CD8-positive, alpha-beta T cell (primary cell): ENCODE measurements at places on chromosomes 3 and 15.

- DNase-seq: no peak
Observed at GRCh38 chr3:104547031-104547430, 819.7 kb upstream of the ALCAM start.

DNA sequence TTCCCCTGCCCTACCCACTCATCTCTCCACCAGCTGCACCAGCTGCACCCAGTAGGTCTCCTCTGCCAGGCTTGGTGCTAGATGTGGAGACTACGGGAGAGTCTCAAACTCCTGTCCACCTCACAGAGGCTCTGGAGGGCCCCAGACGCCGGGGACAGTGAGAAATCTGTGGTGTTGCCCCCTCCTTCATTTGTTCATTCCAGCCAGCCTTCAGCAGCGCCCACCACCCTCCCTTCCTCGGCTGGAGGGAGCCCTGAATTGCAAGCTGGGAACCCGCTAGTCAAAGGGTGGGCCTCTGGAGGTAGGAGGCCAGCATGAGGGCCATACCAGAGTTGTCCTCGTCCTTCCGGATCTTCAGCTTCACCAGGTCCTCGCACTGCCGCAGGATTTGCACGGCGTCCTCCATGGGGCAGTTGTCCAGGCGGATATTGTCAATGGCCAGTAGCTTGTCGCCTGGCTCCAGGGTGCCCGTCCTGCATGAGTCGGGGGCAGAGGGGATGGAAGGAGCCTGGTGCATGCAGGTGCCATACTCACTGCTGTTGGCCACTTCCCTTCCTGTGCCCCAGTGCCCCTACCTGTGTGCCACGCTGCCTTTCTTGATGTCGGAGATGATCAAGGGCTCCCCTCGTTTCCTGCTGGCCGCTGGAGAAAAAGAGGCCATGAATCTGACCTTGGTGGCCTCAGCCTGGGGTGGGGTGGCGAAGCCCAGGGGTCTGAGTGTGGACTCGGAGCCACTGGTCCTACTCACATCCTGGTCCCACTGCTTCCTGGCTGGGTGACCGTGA lies 29.1 kb downstream of the GRIP2 start:
- DNase-seq: no peak

DNA sequence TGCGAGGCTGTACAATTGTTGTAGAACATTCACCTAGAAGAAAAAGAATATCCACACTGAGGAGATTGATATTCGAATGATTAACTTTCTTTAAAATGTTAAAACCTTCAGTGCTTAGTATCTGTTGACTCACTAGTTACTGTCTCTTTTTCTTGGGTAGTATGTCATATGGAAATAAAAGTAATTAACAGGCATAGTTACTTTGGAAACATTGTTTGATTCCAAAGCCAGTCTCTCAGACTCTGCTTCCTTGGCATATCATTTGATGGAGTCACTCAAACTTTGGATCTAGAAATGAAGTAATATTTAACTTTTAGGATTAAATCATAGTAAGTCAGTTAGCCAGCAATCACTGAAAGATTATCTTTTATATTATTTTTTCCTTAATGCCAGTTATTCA lies 63.4 kb downstream of the MAP2K5 start:
- no peak for DNase-seq

DNA sequence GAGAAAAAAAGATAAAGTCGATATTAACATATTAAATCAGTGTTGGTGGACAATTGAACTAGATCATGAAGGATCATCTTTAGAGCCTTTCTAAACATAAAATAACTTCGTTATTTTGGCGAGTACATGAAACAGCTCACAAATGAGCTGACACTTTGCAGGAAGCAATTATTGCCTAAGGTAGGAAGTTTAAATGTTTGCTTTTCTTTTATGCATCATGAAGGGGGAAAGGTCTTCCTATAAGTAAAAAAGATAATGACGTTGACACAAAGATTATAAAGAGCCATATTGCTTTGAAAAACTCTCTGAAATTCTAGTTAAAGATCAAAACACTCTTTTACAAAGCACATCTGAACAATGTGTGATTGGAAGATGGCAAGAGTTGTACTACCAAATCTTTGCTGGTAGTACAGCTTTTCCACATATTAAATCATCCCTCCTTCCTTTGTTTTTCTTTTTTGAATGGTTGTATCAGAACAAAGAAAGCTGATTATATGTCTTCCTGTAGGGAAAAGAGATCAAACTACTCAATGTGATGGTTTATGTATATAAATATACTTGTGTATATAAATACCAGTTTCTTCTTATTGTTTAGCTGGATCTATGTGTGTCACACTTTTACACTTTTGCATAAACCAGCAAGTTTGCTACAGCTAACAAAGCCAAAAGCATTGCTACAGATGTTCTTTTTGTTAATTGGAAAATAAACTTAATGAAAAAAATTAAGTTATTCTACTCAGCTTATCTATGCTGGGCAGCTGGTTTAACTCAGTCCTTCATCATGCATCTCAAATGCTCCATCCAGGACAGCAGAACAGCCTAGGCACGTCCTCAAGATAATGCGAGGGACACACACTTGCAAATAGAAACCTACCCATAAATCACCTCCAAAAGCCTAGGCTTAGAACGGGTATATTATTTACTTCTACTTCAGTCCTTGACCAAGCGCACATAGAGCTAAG lies 850.8 kb upstream of the ROBO1 start:
- DNase-seq: no peak

GRCh38 chr3:4417449-4417848 lies 49.6 kb downstream of the SUMF1 start:
- DNase-seq: no peak

- DNase-seq: no peak
Observed at GRCh38 chr3:128818186-128818787, 61.1 kb upstream of the ACAD9 start.

DNA sequence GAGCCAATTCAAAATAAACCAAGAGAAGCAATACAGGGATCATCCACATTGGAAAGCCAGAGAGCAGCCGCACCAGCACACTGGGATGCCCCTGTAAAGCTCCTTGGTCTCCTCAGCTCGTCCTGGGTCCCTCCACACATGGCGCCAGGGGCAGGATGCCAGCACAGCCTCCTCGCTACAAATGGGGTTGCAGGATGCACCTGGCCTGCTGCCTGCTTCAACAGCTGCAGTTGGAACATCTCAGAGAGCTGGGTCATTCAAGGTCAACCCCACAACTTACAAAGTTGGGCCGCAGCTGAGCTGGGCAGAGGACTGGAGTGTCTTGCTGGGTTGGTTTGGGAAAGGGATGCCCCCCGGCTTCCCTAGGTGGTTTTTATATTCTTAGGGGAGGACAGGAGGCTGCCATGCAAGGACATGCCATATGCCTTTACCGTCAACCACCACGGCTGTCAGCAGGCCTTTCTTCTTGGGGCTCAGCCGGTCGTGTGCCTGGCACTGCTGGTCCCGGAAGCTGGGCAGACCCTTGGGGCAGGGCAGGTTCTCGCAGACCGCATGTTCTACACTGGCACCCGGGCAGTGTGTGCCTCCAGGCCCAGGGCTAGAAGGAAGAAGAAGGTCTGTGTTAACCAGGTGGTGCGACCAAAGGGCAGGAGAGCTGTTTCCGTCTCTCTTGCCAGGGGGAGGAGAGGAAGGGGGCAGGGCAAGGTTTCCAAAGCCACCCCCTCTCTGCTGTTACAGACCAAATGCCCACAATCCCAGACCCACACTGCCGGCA lies 225.2 kb downstream of the ADAMTS17 start:
- DNase-seq: no peak

GRCh38 chr15:95988574-95988887 lies 342.0 kb upstream of the NR2F2 start:
- DNase-seq: no peak

- no peak for DNase-seq
Observed at GRCh38 chr3:71809321-71810026, 24.5 kb upstream of the PROK2 start.

DNA sequence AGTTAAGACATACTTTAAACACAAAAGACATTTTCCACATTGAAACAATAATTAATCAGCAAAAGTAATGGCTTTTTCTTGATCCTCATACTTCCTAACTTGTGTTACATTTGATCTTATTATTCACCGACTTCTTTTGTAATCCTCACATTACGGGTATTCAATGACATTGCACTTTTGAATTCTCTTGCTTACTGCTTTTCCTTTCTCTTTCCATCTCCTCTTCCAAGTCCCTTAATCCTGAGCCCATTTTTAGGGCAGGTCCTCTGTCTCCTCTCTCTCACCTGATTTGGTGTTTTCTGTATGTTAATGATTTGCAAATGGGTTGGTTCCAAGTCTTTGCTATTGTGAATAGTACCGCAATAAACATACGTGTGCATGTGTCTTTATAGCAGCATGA lies 48.5 kb upstream of the RAP2B start:
- DNase-seq: no peak

DNA sequence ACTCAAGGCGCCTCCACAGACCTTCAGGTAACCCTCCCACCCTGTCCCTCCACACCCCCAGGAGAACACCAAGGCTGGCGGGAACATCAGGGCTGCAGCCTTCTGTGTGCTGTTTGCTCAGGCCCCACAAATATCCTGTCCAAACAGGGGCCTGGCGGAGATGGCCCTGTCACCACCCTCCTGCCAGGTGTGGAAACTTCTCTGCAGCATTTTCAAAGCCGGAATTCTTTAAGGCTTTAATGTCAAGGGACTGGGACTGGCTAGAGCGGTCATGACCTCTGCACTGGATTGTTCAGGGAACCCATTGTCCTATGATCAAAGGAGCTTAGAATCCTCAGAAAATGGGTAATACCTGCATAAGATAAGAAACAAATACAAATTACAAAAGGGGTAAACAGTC lies 46.6 kb downstream of the FBLN2 start:
- DNase-seq: no peak

- DNase-seq: no peak
Observed at GRCh38 chr3:72234391-72234790, 449.4 kb upstream of the PROK2 start.

- DNase-seq: no peak
Observed at GRCh38 chr3:186605078-186605477, 7.8 kb upstream of the AHSG start.

GRCh38 chr3:49172551-49173041 lies 1.2 kb downstream of the KLHDC8B start:
- no peak for DNase-seq

DNA sequence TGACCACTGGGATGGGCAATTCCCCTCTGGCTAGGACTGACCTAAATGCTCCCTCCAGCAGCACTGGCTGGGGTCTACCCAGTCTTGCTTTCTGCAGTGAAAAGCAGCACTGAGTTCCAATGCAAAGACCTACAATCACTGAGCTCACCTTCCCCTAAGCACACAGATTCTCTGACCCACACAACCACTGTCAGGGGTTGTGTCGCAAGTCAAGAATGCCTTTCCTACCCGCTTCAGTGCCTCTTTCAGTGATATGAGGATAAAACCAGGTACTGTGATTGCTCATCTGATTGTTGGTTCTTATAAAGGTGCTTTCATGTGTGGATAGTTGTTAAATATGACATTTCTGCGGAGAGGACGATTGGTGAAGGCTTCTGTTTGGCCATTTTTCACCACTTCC lies 345.6 kb downstream of the GAP43 start:
- no peak for DNase-seq

GRCh38 chr15:70853318-70853972 lies 512 bp downstream of the LARP6 start:
- no peak for DNase-seq

DNA sequence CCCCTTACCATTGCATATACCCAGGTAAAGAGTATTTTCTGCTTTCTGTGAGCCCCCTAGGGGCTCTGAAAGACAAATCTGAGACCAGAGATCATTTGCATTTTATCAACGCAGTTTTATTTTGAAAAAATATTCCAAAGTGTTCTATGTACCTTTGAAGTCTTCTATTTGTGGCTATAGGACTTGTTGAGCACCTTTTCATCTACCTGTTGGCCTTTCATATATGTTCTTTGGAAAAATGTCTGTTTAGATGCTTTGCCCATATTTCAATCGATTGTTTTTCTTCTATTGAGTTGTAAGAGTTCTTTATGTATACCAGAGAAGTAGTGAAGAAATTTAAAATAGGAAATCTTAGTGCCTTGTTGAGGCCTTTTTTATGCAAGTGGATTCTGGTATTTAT lies 94.0 kb downstream of the LRRC28 start:
- DNase-seq: no peak

- DNase-seq: no peak
Observed at GRCh38 chr15:90760661-90761232, 43.6 kb downstream of the BLM start.

DNA sequence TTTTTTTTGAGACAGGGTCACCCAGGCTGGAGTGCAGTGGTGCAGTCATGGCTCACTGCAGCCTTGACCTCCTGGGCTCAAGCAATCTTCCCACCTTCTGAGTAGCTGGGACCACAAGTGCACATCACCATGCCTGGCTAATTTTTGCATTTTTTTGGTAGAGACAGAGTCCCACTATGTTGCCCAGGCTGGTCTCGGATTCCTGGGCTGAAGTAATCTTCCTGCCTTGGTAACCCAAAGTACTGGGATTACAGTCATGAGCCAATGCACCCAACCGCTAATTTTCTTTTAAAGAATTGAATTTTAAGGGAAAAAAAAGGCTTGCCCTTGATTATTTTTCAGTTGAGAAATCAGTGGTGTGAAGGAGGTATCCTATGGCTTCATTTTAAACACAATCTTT lies 334.0 kb downstream of the SOX2 start:
- no peak for DNase-seq

- no peak for DNase-seq
Observed at GRCh38 chr3:184441202-184441900, 61.5 kb downstream of the CHRD start.

DNA sequence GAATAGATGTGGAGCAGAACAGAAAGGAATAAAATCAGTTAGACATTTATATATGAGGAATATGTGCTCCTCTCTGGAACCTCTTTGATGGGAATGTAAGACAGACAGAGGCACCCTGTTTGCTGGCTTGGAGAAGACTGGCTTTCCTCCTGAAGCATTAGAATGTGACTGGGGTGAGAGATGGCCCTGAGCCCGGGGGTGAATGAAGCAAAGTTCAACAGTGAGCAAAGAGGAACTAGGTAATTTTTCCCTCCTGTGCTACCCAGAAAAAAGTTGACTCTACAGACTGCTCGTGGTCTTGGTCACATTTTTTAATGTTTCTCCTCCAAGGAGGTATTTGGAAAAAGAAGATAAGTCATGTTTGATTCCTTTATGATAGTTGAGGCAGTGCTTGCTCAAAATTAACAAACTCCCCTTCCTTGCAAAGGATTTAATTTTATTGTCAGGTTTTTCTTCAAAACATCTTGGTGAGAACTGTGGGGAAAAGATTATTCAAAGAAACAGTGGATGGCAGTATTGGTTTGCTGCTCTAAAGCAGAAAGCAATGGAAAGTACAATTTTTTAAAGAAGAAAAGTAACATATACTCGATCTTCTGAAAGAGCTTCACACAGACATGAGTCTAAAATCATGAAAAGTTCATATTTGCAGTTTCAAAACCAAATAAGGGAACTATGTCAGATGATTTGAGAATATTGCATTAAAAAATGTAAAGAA lies 370.4 kb upstream of the CDIN1 start:
- no peak for DNase-seq

DNA sequence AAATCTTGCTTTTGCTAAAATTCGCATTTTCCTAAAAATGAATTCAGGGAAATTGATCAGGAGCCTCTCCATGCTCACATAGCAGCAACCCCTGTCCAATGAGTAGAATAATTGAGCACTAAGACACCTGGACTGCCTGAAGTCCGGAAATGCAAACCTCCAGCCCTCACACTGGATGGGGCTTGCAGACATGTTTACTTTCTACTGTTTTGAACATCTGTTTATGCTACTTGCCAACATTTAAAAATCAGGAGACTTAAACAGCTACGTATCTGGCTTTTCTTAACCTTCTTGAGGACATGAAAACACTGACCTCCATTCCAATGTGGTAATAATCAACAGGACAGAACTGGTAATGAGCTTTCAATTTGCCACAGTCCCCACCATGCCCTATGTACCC lies 184.4 kb downstream of the SHOX2 start:
- no peak for DNase-seq
